ENCODE measurements at places on chromosomes 2 and 18.

DNA sequence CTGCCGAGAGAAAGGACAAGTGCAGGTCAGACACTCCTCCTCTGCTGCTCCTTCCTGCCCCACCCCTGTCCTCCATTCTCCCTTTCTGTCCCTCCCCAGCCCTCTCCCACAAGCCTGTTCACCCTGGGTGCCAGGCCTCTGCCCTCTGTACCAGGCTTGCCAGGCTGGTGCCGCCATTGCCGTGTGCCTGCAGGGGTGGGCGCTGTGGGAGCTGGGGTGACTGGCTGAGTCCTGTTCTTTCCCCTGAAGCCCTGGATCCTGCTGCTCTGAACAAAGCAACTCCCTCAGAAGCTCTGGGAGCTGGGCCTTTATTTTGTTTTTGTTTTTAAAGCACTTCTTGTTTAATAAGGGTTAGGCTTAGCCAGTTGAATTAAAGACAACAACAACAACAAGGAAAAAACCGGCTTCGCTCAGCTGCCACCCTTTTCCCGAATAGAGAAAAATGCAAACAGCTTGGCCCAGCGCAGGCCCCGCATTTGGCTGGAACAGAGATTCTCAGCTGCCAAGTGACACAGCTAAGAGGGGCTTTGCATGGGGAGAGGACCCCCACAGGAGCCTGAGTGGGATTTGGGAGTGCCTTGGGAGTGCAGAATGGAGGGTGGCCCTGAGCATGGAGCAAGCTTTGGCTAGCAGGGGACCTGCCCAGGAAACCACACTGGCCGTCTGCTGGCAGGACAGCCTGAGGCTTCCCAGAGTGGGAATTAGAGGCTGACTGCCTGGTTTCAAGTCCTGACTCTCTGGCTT, 9.1 kb downstream of the PCARE start:
- no peak for DNase-seq

DNA sequence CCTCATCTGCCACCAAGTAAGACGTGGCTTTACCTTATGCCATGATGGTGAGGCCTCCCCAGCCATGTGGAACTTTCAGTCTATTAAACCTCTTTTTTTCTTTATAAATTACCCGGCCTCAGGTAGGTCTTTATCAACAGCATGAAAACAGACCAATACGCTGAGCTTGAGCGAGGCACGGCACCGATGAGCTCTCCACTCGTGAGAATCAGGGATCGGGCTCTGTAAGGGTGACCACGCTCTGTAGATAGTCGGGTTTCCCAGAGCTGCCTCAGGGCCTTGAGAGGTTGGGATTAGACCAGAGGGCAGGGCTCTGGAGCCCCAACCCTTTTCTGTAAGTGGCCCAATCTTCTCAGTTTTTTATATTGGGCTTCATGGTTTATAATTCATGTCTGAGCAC, 360.3 kb upstream of the MYT1L start:
- no peak for DNase-seq

GRCh38 chr18:79937103-79937860, 14.2 kb downstream of the SLC66A2 start:
- no peak for DNase-seq

DNA sequence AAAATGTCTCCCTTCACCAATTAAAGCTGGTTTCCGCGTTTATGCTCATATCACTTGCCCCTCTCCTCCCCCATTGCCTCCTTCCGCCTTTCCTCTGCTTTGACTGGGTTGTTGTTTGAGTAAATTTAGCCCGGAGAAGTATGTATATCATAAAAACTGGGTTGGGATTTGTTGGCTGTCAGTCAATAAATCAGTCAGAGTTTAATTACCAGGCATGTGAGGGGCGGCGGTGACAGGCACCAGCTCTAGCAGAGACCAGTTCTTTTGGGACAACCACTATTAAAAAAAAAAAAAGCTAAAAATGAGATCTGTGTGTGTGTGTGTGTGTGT, 382.4 kb upstream of the SMIM21 start:
- DNase-seq: no peak

- DNase-seq: no peak
Measured at GRCh38 chr2:61924895-61925663, 19.6 kb downstream of the COMMD1 start.

GRCh38 chr2:120104772-120105171, 91.9 kb downstream of the EPB41L5 start:
- no peak for DNase-seq

DNA sequence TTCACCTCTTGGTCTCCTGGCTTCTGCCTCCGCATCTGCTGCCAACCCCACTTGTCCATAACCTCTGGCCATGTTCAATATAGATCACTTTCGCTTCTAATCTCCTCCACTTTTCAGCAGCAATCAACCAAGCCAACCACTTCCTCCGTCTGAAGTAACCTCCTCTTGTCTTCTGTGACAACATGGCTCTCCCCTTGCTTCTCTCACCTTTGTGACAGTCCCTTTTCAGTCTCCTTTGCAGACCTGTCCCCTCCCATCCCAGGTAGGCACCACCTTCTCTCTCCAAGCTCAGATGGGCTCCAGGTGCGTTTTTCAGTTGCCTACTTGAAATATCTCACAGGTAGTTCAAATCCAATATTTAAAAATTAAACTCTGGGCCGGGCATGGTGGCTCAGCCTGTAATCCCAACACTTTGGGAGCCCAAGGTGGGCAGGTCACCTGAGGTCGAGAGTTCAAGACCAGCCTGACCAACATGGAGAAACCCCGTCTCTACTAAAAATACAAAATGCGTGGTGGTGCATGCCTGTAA, 4.7 kb upstream of the PSD4 start:
- DNase-seq: no peak

GRCh38 chr2:146873646-146874259, 971.1 kb upstream of the ACVR2A start:
- no peak for DNase-seq

DNA sequence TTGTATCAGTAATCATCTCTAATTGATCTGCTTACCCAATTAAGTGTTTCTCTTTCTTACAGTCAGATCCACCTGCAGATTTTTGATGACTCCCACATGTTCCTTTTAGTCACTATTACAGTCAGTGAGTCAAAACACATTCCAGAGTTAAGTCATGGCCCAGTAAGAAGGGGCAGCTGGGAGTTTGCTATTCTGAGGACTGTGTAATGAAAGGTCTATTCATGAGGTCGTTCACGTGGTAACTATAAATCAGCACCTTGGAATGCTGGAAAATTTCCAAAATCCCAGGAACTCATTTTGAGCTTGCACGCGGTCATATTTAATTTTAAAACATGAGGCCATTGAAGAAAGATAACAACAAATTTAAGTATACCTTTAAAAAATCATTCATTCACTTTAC, 252.5 kb downstream of the XIRP2 start:
- DNase-seq: peak; percentile 2

DNA sequence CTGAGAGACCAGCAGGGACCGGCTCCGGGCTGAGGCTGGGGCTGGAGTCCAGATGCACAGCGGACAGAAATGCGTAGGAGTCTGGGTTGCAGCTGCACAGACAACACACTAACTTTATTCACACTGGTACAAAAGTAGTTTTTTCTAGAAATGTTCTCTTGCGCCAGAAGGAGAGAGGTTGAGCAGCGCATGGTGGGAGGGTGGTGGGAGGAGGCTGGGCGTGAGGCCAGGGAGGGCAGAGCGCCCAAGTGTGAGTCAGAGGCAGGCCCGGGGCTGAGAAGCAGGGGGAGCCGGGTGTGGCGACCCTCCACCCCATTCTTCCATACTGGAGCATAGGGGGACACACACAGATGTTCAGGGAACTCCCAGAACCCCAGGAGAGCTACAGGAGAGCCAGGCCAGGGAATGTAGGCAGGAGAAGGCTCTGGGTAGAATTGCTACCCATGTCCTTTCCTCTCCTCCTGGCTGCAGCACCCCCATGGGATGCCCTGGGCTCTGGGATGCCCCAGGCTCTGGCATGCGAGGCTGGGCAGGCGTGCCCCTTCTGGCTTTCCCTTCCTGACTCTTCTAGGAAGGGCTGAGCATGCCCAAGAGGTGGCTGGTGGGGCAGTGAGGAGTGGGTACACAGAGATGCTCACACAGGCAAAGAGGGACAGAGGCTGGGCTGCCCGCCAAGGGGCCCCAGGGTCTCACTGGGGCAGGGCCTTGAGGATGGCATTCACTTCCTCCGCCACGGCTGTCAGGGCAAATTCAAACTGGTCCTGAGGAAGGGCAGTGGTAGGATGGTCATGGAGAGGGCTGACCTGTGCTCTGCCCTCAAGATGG, 10.6 kb downstream of the DNAJB2 start:
- peak; percentile 51 for DNase-seq

Data from GOT3 (cell line).